Activated CD4-positive, alpha-beta T cell treated with anti-CD3 and anti-CD28 coated beads, Interleukin-2, amount 10 ng/mL, durations not matched to agents 24 days and 14 days (primary cell): ENCODE measurements at places on chromosomes 3 and 15.
A peak's percentile ranks its signal among the peaks of the same experiment; 100 is the strongest.

DNA sequence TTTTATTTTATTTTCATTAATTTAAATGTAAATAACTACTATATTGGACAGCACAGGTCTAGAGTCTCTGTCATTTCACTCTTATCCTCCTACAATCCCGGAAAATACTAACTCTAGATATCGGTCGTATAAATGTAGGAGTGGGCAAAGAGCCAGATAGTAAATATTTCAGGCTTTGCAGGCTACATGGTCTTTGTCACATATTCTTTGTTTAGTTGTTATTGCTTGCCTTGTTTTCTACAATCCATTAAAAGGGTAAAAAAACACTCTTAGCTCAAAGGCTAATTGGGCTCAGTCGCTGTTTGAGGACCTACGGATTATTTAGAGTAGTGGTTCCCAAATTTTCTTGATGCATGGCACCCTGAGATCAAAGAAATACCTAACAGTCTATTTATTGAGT, 1.7 kb downstream of the KNL1 start:
- peak overlapping the region; percentile 43 for H3K4me3 ChIP-seq
- peaks cover 2% of the 10 kb centered on the region for H3K36me3 ChIP-seq
- H3K4me1 ChIP-seq: peaks cover 32% of the 10 kb centered on the region
- H3K27ac ChIP-seq: no peak overlapping the region
- no peaks in the 10 kb centered on the region for H3K27me3 ChIP-seq

DNA sequence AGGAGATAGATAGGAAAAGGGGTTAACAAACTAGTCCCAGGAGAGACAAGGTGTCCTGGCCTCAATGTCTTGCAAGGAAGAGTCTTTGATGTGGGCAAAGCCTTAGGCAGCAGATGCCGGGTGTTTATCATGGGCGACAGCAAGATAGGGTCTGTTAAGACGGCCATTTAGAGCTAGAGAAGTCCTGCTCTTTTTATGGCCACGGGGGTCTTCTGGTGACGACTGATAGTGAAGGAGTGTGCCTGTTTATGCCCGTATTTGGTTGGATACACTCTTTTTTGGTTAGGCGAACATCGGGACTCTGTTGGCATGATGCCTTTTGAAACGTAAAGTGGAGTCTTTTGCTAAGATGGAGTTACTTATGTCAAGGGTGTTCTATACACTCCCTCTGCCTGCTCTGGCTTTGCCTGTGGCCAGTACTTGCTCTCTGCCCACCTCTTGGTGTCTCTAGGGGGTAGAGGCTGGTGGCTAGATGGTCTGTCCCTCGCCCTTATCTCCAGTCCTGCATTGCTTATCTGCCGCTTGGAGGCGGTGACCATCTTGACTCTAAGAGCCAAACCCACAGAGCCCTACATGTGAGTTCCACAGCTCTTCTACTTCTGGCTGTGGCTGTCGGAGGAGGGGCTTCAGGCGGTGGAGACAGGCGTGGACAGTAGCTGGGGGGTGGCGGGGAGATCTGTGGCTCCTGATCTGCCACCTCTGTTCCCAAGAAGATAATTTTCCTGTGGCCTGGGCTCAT, 55.8 kb upstream of the ZBTB38 start:
- peak overlapping the region; percentile 96 for H3K27ac ChIP-seq
- H3K36me3 ChIP-seq: peaks cover 4% of the 10 kb centered on the region
- H3K4me1 ChIP-seq: peaks cover 47% of the 10 kb centered on the region
- no peaks in the 10 kb centered on the region for H3K27me3 ChIP-seq

GRCh38 chr15:40310001-40310959, 2.5 kb upstream of the PLCB2 start:
- peaks cover 28% of the 10 kb centered on the region for H3K4me1 ChIP-seq
- no peak overlapping the region for H3K27ac ChIP-seq

DNA sequence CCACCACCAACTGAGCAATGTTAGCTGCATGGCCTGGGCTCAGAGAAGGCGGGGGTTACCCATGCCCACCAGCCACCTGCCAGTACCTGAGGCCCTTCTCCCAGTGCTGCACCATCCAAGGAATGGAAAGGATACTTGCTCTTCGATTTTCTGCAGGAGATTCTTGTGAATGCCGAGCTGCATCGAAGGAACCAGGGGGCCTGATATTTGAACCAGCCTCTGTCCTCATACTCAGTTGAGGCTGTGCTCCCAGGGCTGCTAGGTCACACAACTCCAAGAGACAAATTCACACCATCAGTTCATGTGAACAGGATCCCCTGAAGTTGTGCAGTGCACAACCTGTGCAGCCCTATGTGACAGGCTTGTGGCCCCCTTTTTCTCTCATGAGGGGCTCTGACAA, 18.0 kb downstream of the PLA2G4F start:
- H3K27ac ChIP-seq: no peak overlapping the region
- H3K4me3 ChIP-seq: no peak overlapping the region
- H3K36me3 ChIP-seq: no peaks in the 10 kb centered on the region
- peaks cover 2% of the 10 kb centered on the region for H3K4me1 ChIP-seq
- no peaks in the 10 kb centered on the region for H3K27me3 ChIP-seq
- DNase-seq: no peak

DNA sequence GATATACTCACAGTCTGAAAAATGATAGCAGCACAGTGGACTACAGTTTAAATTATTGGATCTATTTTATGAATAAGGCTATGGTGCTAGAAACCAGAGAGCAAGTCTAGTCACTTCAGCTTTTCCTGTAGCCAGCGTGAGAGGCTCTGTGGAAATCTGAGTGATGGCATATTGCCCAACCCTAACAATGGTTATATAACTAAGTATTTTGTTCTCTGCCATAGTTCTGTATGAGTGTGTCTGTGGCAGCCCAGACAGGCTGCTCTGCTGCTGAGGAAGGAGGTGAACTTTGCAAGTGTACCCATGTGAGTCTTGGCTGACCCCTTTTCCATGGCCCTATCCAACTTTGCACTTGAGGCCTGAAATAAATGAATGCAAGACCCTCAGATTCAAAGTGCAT, 105.7 kb downstream of the LRTM1 start:
- H3K4me3 ChIP-seq: no peak overlapping the region
- no peaks in the 10 kb centered on the region for H3K36me3 ChIP-seq
- no peaks in the 10 kb centered on the region for H3K4me1 ChIP-seq

DNA sequence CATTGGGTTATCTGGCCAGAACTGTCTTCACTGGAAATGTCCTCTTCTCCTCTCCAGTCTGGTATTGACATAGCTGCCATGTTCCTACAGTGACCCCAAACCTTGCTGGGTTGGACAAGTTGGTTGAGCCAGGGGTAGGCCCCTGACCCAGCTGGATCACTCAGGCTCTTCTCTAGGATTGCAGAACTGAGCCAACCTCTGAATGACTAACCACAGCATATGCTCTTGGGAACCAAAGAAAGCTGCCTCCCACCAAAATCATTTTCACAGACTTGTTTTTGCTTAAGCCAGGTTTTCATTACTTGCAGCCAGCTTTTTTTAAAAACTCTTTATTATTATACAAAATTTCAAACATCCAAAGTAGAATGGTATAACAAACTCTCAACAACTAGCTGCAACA, 41.4 kb downstream of the FSIP1 start:
- no peak overlapping the region for H3K4me3 ChIP-seq
- no peaks in the 10 kb centered on the region for H3K4me1 ChIP-seq
- no peaks in the 10 kb centered on the region for H3K36me3 ChIP-seq
- H3K27ac ChIP-seq: no peak overlapping the region
- H3K27me3 ChIP-seq: peaks cover 34% of the 10 kb centered on the region
- no peak for DNase-seq
